ENCODE measurements at places on chromosomes 5 and 9.

GRCh38 chr9:96674906-96675538 lies 19.9 kb upstream of the PRXL2C start:
- no peak for DNase-seq

GRCh38 chr9:37290940-37291485 lies 131.5 kb upstream of the GRHPR start:
- DNase-seq, result no peak

- peak; percentile 13 for DNase-seq
These were observed 12.3 kb downstream of the P4HA2 start for GRCh38 chr5:132215329-132215728.

DNA sequence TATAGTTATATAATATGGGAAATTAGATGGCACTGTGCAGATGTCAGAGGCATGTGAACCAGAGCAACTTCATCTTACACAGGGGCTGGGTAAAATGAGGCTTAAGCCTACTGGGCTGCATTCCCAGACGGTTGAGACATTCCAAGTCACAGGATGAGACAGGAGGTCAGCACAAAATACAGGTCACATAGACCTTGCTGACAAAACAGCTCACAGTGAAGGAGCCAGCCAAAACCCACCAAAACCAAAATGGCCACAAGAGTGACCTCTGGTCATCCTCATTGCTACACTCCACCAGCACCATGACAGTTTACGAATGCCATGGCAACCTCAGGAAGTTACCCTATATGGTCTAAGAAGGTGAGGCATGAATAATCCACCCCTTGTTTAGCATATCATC lies 479.4 kb downstream of the TLR4 start:
- peak; percentile 20 for DNase-seq

DNA sequence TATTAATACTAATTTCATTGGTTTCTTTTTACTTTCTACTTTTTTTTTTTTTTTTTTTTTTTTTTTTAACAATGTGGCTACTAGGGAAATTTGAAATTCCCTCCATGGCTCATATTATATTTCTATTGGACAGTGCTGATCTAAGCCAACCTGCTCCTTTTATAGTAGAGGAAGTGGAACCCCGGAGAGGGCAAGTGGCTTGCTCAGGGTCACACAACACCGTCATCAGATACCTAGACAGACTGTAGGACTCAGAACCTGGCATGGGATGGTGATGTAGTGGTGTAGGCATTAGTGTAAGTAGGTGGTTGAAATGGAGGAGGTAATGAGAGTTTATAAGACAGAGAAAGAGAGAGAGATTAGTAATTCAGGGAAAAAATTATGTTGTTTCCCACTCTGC lies 10.8 kb downstream of the ZNF618 start:
- no peak for DNase-seq

- DNase-seq, result no peak
These were observed 13.9 kb upstream of the BTNL3 start for GRCh38 chr5:180974612-180975315.

- DNase-seq, result peak; percentile 80
These were observed 529 bp upstream of the TPM2 start for GRCh38 chr9:35690294-35690613.

Data from mesendoderm (in vitro differentiated cells).